ENCODE measurements at places on chromosomes 3 and 15. TPM values are rescaled to one million over a fixed set of nuclear protein-coding genes. Genes with fewer than 3 reads are reported as not detected.

Gene ZNF385D
- not detected for total RNA-seq

Gene IL16
- 0.29 TPM for total RNA-seq

Gene WDR49
- total RNA-seq = not detected

Gene PCSK6
- total RNA-seq = 13.9 TPM

Gene ROBO1
- 20.8 TPM for total RNA-seq

Gene A4GNT
- not detected for total RNA-seq

Gene PLIN1
- 0.08 TPM for total RNA-seq

Gene TRIM42
- total RNA-seq = not detected

Gene ZNF592
- total RNA-seq = 13.4 TPM

Gene ENTPD3
- 0.03 TPM for total RNA-seq

Gene JMJD7
- 2.8 TPM for total RNA-seq

Gene TMEM207
- not detected for total RNA-seq

Gene RASSF1
- 17.5 TPM for total RNA-seq

Gene GOLGA6B
- total RNA-seq = not detected

Gene SH3GL3
- total RNA-seq = 0.57 TPM

Gene VEPH1
- 0.25 TPM for total RNA-seq

Gene MORC1
- 0.02 TPM for total RNA-seq

Gene SPRED1
- total RNA-seq = 9.0 TPM

Gene EPB42
- total RNA-seq = not detected

Measured in A549 treated with dexamethasone at 1 μM for 4 hours (cell line).